ENCODE measurements at places on chromosomes 1 and 21.

- no peak for DNase-seq
Observed at GRCh38 chr1:238201992-238202391, 311.3 kb upstream of the ZP4 start.

- no peak for DNase-seq
Observed at GRCh38 chr1:226305184-226305583, 3.8 kb downstream of the LIN9 start.

- DNase-seq, result no peak
Observed at GRCh38 chr1:171055966-171056643, 34.6 kb upstream of the FMO3 start.

- no peak for DNase-seq
Observed at GRCh38 chr1:197225611-197226010, 42.4 kb upstream of the CRB1 start.

DNA sequence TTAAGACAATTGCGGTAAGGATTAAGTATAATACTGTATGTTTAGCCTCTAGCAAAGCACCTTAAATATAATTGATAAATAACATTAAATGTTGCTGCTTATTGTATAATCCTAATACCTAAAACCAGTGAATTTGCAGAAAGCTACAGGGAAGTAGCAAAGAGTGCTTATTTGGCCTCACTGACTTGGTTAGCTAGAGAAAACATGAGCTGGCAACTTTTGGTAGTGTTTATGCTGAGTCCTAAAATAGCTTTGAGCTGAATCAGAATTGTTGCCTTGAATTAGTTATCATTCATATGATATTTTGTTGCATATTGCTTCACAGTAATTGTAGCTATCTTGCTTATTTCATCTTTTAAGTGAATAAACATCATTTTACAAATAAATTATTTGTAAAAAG lies 3.5 kb downstream of the TRIM67 start:
- DNase-seq, result no peak

DNA sequence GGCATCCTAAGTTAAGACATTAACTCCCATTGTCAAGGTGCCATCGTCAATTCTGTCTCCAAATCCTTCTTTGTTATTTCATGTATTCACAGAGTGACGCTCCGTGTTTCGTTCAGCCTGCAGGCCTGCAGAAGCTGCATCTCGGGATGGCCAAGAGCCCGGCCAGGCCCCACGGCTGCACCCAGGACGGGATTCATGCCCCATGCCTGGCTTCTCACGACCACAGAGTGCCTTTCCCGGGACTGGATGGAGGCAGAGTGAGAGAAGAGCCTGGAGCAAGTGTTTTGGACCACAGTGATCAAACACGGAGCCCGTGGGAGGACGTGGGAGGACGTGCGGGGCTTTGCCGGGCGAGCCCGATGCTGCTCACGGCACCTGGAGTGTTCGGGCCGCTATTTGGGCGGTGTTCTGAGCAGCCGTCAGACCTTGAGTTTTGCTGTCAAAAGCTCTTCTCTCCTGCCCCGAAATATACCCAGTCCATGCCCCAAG lies 56.8 kb downstream of the COL6A1 start:
- DNase-seq, result no peak

GRCh38 chr1:221263831-221264767 lies 384.9 kb downstream of the HLX start:
- peak; percentile 87 for DNase-seq

DNA sequence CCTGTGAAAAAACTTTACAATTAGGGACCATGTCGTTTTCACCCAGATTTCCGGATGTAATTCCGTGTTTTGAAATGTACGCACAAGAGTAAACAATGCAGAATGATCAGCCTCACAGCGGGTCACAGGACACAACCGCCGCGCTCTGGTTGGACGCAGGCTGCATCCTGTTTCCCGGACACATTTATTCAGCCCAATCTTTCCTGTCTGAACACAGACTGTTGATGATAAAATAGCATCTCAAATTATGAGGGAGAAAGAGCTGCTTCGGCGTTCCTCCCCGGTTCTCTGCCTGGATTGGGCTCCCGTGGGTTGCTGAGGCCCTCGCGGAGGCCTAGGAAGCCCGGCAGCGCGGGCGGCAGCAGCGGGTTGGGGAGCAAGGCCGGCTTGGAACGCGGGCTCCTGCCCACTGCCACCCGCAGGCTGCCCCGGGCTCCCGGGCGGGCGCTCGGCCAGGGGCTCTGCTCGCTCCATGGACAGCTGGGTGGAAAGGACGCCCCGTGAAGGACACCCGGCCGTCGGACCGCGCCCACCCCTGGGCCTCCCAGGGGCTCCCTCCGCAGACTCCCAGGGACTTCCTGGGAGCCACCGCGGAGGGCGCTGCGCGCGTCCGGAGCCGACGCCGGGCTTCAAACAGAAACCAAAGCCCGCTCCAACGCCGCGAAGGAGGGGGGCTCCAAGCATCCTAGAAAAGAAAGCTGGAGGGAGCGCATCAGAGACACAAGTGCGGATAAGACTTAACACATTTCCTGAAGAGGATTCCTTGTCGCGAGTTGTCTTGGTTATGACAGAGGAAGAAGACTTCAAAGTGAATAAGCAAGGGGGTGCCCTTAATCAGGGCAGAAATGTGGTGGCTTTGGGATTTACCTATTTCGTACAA lies 122.3 kb downstream of the ESRRG start:
- DNase-seq, result peak; percentile 86

- DNase-seq, result no peak
Observed at GRCh38 chr1:201304126-201304525, 20.8 kb downstream of the PKP1 start.

Data from globus pallidus (tissue), 1 donor.